Chondrocyte (in vitro differentiated cells): ENCODE measurements at places on chromosomes 1 and 21.

GRCh38 chr1:24248859-24249258, 61.8 kb upstream of the IFNLR1 start:
- no peak for DNase-seq

DNA sequence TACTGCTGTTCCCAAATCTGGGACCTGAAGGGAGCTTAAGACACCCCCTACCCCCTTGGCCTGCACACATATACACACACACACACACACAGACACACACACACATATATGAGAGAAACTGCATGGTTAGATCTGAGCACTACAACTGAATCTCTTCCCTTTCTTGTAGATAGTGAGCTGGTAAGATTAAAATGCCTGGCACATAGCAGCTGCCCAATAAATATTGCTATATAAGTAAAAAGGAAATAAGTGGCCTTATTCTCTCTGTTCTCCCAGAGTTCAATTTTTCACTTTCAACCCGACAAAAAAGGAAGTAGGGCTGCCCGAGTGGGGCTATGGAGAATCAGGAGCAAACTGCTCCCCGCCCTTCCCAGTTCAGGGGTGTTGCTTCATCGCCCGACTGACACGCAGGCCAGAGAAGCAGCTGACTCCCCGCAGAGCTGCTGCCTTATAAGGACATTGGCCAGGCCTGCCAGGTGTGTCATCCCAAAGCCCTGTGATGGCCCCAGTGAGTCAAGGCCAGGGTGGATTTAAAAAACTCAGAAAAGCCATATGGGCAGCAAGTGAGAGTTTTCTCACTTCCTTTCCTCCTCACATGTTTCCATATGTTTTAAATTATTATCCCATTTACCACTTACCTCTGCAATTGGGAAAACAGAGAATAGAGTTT, 106.5 kb upstream of the SLC44A3 start:
- DNase-seq = no peak

DNA sequence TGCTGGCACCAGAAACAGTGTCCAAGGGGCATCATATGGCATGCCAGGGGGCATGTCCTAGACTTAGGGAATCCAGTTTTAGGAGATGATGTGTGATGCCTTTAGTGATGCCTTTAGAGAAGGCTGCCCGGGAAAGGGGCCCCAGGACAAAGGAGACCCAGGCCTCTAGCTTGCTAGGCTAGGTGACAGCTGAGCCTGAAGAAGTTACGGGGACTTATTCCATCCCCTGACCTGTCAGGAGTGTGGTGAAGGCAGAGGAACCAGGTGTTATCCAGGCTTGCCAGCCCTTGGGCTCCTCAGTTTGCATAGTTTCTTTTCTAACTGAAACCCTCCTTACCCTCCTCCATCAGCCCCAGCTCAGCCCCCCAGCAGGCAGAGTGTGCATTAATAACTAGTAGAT, 269.7 kb upstream of the CSF3R start:
- DNase-seq = no peak

DNA sequence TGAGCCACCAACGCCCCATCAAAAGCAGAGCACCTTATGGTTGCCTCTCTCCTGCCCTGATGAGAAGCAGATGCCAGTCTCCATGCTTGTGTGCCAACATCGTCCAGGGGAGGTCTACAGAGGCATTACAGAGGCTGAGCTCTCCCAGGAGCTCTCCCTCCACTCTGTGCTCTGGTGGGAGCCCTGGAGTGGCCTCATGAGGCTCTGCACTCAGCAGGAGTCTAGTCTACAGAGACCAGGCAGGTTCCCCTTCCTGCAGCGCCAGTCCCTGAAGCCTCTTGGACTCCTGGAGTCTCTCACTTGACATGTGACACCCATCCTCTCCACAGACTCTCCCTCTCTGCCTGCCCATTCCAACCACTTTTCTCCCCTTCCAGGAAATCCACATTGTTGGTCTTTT, 3.4 kb downstream of the DCST1 start:
- no peak for DNase-seq

GRCh38 chr1:84407958-84408422, 9.7 kb downstream of the DNASE2B start:
- no peak for DNase-seq

- peak; percentile 88 for DNase-seq
Measured at GRCh38 chr1:228376651-228377631, 29.7 kb downstream of the TRIM11 start.

DNA sequence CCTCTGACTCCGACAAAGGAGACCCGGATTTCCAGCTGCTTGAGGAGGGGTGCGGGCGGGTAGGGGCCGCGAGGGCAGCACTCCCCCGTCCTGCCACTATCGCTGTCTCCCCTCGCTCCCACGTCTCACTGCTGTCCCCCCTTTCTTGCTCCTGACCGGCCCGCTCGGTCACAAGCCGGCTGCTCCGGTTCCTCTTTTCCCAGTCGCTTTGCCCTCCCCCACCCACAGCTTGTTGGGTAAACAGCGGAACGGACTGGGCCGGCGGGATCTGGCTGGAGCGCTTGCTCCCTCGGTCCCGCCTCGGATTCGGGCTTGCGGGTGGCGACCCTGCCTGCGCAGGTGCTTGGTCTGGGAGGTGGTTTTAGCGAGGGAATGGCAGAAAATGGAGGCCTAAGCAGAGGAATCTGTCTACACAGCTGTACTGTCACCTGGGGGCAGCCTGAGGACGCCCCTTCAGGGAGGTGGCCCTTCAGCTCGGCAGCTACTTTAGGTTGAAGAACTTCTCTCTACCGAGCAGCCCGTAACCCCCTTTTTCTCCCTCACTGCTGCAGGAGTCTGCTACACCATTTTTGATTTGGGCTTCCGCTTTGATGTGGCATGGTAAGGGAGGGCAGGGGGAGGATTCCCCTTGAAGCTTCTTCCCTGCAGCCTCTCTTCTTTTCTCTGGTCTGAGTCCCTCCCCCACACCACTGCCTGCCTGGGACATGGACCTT, 645 bp downstream of the ATP6V0B start:
- DNase-seq = peak; percentile 77

DNA sequence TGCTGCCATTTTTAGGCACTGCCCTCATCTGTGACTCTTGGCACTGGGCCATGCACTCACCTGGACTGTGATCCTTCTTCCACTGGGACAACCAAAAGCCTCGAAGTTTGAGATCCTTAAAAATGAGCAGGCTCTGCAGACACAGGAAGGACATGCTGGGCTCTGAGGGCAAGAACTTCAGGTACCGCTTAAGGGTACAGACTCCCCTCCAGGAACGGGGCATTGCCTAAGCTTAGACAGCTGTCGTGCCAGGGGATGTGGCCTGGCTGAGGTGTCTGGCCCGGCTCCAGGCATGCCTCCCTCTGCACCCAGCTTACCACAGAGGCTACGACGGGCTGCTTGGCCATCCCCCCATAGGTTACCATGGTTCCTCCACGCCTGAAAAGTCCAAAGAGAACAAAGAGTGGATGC, 14.2 kb upstream of the SRSF4 start:
- peak; percentile 47 for DNase-seq

DNA sequence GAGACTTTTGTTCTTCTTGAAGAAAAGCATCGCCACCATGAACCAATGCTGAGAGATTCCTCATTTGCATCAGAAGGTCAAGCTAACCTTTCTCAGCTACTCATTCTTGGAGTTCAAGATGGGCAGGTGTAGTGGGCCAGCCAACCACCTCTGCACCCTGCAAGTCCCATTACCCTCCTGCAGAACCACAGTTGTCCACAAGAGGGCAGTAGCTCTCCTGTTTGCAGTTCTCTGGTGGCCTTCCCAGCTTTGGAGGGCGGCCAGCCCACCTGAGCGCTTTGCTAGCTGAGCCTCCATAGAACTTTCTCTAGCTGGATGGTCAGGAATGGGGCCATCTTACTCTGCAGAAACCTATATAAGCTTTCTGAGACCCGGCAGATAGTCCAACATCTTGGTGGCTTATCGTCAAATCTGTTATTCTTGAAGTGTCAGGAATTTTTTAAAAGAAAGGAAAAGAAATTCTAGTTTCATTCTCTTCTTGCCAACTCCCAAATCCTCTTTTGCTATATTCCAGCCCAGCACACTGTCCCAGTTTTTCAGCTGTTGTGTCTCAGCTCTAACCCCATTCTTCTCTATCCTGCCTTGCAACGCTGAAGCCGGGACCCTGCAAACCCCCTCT, 11.0 kb upstream of the LMX1A start:
- DNase-seq = no peak

DNA sequence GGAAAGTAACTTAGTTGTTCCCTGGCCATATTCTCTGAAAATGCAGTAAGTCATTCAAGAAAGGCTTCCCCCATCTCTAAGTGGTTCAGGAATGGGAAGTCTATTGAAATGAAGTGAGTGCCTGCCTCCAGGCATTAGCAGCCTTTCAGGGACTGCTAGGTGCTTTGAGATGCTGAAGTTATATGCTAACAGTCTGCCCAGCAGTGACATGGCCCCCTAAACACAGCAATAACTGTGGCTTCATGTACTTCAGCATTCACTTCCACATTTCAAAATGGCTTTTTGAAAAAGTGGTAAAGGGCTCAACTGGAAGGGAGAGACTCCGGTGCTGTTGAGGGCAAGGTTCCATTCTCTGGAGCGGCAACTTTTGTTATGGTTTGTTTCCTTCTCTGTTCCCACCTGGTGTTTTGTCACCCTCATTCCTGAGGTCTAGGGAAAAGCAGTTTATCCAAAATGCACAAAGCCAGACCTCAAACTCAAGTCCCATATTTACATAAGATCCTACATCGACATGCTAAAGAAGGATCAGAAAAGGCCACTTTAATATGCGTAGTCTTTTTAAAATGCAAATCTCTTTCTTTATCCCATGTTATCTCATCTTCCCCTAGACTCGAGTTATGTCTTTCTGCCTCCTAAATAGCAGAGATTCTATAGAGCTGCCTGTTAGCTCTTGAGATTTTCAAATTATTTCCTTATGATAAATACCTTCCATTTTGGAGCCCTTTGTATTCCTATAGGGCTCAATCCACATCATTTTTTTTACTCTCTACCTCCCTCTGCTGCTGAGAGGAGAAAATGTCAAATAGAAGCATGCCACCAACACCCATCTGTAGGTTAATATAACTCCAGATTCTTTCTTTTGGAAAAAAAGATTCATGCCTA, 34.2 kb upstream of the LRRC8C start:
- no peak for DNase-seq

GRCh38 chr1:147201276-147201675, 23.9 kb downstream of the FMO5 start:
- no peak for DNase-seq

DNA sequence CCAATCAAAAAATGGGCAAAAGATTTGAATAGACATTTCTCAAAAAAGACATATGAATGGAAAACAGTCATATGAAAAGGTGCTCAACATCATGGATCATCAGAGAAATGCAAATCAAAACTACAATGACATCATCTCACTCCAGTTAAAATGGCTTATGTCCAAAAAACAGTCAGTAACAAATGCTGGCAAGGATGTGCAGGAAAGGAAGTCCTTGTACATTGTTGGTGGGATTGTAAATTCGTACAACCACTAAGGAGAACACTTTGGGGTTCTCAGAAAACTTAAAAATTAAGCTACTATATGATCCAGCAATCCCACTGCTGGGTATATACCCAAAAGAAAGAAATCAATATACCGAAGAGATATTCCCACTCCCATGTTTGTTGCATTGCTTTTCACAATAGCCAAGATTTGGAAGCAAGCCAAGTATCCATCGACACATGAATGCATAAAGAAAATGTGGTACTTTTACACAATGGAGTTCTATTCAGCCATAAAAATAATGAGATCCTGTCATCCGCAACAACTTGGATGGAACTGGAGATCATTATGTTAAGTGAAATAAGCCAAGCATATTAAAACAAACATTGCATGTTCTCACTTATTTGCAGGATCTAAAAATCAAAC, 17.9 kb downstream of the GBP5 start:
- no peak for DNase-seq
